Activated T-cell treated with anti-CD3 and anti-CD28 coated beads for 4 hours (primary cell): ENCODE measurements at places on chromosomes 3 and 15.

GRCh38 chr15:71817351-71817750 lies 7.0 kb downstream of the NR2E3 start:
- no peak for DNase-seq

- no peak for DNase-seq
These were observed 427.0 kb upstream of the RARB start for GRCh38 chr3:25000971-25001591.

DNA sequence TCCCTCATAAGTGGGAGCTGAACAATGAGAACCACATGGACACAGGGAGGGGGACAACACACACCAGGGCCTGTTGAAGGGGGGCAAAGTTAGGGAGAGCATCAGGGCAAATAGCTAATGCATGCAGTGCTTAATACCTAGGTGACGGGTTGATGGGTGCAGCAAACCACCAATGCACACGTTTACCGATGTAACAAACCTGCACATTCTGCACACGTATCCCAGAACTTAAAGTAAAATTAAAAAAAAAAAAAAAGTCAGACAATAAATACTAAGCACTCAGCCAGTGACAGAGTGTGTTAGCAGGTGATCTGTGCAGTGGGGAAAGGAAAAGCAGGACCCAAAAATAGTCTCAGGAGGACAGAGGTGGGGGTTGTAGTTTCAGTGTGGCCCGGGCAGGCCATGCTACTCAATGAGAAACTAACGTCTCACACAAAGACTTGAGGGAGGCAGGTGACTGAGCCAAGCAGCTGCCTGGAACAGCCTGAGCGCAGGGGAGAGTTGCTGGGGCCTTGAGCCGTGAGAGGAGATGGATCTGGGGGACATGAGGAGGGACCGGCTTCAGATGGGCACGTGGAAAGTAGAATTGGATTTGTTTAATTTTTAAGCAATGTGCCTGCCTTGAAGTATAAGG lies 18.4 kb downstream of the ANKDD1A start:
- DNase-seq: no peak

DNA sequence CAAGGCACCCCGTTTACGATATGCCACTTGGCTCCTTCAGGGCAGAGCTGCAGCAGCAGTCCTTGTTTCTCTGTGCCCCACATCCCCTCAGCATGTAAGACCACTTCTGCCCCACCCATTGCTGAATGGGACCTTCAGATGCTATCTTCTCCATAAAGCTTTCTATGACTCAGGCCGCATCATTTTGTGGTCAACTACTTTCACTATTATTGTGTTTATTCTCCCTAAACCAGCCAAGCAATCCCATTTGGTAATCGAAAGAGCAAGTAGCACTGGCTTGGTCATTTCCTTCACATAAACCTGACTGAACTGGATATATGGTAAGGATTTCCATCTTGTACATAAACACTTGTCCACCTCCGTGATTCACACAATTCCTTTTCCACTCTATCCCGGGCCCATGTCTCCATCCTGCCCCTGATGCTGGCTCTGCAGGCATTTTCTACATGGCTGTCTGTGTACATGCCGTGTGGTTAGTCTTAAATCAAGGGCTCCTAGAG lies 25.7 kb downstream of the LIPC start:
- DNase-seq: no peak

GRCh38 chr15:92719021-92719420 lies 63.4 kb upstream of the FAM174B start:
- no peak for DNase-seq

DNA sequence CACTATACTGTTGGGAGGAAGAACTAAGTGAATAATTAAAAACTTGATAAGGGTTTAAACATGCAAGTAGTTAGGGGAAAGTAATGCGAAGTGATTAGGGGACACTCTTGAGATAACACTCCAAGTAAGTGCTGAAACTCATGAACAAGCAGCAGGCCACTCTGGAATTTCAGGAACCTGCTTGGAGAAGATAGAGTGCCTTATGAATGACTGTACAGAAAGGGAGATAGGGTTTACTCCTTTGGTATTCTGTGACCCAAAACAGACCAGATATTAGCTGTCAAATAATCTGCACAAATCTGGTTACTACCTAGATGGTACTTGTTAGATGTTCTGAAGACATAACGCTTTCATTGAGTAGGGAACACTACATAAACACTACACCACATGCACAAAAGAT lies 85.6 kb downstream of the FRMD4B start:
- DNase-seq: no peak
